ENCODE measurements at places on chromosomes 5 and 9.

DNA sequence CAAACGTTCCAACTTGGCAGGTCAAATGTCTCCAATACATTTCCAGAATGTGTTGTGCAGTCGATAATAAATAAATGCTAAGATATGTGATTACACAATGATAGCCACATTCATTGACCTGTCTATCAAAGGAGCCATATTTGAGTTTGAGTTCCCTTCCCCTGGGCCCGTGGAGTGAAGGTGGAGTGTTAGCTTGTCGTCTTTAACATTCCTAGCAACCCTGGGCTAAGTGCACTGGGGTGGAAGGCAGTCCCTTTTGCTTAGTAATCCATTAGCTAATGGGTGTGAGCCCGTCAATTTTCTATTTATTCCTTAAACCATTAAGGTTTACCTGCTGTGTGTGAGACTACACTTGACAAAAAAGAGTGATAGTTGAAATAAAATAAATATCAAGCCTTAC is 415.2 kb downstream of the EBF1 start:
- no peak for DNase-seq

DNA sequence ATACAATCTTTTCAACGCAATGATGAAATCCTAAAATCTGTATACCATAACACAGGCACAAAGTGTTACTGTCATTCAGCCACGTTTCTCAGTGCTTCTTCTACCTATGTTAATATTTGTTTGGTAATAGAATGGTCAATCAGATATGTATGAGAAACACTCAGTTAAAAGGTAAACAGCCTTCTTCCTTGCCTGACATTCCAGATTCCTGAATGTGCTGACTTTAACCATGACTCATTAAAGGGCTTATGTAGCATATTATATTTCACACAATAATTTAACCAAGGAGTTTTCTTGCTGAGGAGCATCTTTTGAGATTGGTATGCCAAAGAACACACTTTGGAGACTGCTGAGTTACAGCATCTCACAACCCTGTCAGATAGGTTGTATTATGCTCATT is 187.6 kb downstream of the CETN3 start:
- no peak for DNase-seq

DNA sequence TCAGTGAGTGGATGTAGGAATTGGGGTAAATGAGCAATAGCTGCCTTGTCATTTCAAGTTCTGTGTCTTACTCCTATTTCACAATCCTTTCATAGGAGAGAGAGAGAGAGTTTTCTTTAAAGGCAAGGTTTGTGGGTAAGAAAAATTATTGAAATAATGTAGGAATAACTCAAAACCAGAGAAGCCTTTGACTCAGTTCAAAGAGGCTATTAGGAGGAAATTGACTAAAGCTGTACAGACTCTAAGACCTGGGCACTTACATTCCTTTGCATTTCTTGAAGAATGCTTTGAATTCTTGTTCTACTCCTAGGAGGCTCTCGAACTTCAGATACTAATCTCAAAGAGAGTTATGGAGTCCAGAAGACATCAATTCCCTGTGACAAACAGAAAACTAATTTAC is 257.1 kb downstream of the FBXL7 start:
- no peak for DNase-seq

- no peak for DNase-seq
Observed at GRCh38 chr5:174943785-174944184, 219.4 kb downstream of the MSX2 start.

DNA sequence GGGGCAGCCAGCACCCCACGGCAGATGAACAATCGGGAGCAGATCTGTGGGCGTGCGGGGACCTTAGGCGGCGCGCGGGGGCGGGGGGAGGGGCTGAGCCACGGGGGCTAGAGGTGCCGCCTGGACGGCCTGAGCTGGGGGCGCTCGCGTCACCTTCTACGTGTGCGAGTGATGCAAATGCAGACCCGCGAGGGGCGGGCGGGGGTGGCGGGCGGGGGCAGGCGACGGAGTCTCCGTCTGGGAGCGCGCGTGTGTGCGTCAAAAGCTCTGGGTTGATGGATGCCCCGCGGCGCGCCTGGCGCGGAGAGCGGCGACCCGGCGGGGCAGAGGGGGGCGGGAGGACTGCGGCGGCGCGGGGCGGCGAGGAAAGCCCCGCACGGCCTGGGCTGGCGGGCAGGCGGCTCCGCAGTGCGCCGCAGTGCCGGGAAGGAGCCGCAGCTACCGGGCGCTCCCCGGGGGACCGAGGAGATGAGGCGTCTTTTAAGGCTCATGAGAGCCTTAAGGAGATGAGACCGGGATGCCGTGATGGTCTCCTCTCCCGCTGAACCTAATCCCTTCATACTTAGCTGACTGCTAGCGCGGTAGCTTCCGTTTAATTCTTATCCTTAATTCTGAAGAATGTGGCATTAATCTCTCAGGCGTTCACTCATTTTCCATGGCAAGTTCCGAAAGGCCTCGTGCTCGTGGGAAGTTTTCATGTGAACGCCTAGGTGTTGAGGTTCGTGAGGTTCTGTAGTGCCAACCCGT is 1.5 kb downstream of the SV2C start:
- DNase-seq: no peak

Data from CD4-positive, alpha-beta T cell treated with Interleukin-6 at 100 ng/mL for 8 hours (primary cell).